ENCODE measurements at places on chromosomes 12 and 14.

DNA sequence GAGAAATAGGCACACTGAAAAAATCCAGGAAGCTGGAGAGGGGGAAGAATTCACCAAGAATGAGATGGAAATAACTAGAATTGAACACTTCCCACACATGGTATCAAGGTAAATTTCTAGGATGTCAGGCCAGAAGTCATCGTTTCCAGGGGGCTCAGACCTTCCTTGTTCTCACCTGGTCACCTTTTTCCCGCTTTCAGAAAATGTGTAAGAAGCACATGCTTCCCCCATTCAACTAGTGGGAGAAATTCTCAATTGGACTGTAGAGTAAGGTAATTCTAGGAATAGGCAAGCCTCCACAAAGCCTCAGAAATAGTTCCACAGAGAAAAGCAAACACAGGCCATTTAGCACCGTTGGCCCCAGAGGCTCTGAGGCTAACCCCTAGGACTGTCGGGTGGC, 2.8 kb upstream of the PTMS start:
- no peak for DNase-seq

- no peak for DNase-seq
These were observed 145.8 kb downstream of the SLC8A3 start for GRCh38 chr14:70043001-70043400.

GRCh38 chr12:30457621-30458289, 237.9 kb downstream of the IPO8 start:
- DNase-seq = no peak

- no peak for DNase-seq
These were observed 43.8 kb upstream of the CSRNP2 start for GRCh38 chr12:51127050-51127729.

DNA sequence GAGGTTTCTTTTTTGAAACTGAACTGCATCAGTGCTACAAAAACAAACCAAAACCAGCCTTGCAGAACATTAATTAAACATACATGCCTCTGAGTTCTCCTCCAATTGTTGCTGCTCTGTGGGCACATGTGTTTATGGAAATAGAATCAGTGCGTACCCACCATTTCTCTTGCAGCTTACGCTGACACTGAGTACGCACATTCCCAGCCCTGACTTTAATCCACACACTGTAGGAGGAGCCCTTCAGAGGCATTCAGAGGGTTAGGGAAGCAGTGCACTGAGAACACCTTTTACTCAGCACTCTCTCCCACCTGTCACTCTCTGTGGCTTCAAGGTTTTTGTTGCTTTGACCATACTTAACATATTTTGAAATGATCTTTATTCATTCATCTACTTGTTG, 250.5 kb upstream of the PWP1 start:
- no peak for DNase-seq

DNA sequence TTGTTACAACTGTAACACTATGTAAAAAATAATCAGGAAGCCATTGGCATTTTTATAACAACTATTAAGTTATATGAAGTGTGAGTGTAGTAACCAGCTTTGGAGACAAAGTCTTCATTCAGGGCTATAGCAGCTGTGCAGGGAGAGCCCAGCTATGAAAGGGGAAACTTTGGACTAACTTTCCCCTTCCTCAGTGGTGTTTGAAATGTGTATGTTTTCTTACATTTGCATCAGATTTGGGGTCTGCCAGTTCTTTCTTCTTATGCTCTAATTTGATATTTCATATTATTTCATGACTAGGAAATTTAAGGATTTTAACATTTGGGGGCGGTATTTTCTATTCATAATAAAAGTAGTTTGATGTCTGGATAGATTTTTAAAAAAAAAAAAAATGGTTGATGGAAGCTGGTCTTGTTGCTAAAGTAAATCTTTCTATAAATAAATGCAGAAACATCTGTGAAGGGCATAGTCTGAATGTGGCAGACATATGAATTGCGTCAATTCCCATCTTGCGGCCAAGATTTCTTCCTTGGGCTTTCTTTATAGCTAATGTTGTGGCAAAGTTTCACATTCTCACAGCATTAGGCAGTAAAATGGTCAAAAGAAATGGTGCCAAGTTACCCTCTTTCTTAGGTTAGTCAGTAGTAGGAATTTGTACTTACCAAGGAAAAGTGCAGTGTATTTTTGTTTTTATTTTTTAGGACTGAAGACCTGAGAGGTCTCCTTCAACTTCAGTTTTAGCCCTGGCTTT, 35.6 kb downstream of the RASSF8 start:
- no peak for DNase-seq

GRCh38 chr12:121581686-121582429, 1.0 kb upstream of the KDM2B start:
- DNase-seq = no peak

GRCh38 chr14:76836029-76836630, 9.9 kb downstream of the LRRC74A start:
- peak; percentile 80 for DNase-seq

GRCh38 chr14:65287264-65288131, 125.0 kb upstream of the FUT8 start:
- no peak for DNase-seq

DNA sequence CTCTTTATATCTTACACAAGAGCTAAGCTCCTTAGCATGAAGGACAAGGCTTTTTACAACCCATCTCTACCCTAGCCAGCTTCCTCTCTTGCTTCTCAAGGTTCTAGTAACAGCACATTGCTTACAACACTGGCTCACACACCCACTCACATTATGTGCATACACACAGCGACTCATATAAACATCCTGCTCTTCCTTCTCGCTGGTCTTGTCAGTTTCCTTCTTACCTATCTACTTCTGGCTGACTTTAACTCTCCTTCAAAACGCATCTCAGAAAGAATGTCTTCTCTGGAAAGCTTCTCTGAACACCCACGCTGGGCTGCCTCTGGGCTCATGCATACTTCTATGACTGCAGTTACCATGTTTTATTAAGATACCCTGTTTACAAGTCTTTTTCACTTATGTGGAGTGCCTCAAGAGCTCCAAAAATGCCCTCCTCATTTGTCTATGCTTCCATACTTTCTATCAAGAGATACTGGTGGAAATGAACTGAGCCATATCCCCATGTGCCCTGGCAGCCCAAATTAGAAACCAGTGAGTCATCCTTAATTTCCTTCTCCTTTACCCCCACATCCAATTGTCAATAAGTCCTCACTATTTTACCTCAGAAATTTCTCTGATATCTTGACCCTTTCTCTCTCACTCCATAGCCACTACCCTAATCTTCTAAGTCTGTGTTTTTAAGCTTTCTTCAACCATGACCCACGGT, 126.9 kb upstream of the KRAS start:
- DNase-seq = peak; percentile 88

DNA sequence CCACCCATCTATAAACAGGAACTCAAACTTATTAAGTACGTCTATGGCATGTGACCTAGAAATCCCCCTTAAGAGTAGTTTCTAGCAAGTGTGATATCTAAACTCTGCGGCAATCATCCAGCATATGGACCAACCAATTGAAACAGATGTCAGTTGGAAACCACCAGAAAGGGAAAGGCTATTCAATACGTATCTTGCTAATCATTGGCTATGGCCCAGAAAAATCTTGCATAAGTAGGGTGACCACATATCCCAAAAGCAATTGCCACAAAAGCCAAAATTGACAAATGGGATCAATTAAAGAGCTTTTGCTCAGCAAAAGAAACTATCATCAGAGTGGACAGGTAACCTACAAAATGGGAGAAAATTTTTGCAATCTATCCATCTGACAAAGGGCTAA, 24.2 kb downstream of the SYNJ2BP start:
- DNase-seq = no peak

DNA sequence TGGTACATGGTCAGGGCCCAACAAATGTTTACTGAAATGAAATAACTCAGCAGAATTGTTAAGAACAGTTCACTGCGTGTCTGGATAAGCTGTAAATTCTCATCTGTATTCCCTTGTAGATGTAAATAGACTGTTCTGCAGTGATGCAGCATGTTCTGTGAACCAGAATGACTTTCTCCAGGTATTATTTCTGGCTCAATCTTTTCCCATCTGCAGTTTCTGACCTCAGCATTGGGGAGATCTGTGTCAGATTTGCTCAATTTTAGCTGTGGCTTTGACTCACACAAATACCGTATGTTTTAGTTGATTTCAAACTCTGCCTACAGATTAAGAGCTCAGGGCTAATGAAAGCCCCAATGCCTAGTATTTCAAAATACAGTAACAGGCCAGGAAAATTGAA, 49.2 kb upstream of the DICER1 start:
- DNase-seq = no peak

DNA sequence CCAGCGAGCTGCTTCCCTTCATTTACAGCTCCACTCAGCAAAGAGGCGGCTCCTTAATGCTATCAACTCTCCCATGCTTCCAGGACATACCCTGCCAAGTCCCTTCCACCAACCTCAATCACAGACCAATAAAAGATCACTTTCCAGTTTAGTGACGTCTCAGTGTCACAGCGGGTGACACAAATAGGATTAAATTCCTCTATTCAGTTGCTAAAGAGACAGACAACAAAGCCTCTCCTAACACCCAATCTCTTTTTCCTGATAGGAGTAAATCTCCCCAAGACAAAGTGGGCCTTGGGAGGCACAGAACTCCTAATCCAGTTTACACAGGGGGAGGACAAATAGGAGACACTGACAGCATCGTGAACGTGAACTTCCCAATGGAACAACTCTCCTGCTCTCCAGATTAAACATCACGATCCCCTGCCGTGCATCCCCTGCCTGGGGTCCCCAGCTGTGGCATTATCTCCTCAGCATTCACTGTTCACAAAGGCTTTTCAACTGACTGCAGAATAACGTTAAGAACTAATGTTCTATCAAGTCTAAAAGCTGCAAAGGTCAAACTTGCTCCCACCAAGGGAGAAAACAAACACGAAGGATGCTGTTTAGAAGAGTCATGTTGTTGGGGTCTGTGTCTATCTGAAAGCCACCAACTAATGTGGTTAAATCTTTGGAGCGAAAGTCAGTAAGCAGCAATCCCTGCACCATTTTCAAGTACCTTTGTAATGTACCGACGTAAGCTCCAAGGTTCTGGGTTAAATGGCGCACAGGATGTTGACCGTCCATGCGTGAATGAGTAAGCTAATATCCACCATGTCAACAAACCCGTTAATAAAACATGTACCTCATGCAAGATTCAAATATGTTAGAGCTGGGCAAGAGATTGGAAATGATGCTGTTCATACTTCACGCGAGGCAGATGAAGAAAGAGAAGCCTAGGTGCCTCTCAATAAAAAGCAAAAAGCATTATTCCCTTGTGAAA, 31.5 kb downstream of the TMEM132D start:
- DNase-seq = no peak

DNA sequence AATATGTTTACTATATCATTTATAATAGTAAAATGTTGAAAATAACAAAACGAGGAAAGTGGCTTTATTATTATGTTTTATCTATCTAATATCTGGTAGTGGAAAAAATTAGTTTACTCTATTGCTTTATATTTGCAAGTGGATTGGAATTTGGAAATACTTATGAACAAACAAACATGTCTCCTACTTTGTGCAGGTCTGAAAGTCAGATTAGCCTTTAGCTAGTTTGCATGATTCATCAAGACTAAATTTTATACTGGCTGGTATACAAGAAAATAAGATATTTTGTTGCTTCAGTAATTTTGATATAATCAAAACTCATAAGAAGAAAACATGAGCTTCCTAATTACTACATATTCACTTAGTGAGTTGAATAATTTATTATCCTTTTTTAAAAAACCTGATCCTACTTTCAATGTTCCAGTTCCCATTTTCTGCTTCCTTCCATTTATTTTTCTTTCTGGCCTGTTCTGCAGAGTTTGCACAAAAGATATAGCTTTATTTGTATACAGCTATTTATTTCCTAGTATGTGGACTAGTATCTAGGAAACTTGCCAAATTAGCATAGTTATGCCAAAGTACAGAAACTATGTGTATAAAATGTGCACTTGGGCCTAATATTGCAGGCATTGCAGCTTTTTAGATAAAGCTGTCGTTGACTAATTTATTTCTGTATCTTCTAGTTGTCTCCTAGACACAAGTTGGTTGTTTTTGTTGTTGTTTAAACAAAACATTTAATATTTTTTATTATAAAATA, 122.0 kb downstream of the AKAP6 start:
- DNase-seq = no peak

DNA sequence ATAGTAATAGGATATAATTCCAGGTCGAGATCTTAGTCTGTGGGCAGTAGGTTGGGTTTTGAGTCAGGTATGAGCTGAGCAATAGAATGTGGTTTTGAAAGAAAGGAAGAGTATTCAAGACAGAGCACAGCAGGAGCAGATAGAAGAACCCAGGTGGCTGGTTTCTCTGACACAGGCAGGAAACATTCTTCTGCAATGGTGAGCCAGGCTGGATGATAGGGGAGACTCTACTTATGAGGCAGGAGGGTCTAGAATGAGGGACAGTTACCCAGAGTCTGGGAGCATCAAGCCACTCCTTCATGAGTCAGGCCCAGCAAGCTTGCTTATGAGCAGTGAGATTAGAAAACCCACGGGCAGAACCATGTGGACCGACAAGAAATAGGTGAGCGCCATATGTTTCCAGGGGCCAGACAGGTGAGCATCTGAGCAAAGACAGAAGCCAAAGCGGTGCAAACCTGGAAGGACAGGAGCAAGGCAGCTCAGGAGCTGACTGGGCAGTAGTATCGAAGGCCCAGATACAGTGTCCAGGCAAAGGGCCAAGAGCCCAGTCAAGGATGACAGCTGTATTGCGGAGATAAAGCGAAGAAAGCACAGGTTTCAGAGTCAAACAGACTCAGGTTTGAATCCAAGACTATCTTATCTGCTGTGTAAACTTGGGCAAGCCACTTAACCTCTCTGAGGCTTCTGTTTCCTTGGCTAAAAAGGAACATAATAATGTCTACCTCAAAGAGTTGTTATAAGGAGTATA, 22.5 kb upstream of the PCNX1 start:
- DNase-seq = no peak

DNA sequence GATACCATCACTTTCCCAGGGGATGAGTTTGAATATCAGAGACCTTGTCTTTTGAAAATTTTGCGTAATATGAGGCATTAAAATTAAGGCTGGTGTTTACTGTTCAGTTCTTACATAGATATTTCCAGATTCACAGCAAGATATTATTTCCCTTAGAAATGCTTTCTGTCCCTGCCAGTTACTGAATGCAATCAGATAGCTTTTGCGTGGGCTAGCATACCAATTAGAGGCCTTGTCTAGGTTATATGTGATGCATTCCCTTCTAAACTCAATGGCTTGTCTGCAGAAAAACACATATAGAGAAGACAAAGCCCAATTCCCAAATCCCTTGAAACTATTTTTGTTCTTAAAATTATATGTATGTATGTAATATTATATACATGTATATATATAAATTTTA, 167.8 kb downstream of the RMST start:
- no peak for DNase-seq

DNA sequence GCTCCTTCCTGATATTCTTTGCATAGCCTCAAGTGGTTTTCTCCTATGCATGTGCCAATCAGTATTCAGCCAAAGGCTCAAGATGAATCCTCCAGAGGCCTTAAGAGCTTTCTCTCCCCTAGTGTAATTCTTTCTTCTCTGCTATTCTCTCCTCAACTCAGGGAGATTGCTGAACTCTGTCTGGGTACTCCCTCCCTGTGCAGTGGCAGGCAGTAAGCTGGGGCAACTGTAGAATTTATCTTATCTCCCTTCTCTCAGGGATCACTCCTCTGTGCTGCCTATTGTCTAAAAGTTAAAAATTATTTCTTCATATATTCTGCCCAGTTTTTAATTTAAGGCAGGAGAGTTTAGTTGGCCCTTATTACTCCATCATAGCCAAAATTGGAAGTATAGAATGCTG, 28.5 kb upstream of the RTRAF start:
- DNase-seq = no peak

Data from inflammatory macrophage treated with lipopolysaccharide for 1 hour (primary cell).